Left kidney (tissue), 8 donors: ENCODE measurements at places on chromosomes 1 and 21. TPM values are rescaled to one million over a fixed set of nuclear protein-coding genes. Genes with fewer than 3 reads are reported as not detected.
A peak's percentile ranks its signal among the peaks of the same experiment; 100 is the strongest.

DNA sequence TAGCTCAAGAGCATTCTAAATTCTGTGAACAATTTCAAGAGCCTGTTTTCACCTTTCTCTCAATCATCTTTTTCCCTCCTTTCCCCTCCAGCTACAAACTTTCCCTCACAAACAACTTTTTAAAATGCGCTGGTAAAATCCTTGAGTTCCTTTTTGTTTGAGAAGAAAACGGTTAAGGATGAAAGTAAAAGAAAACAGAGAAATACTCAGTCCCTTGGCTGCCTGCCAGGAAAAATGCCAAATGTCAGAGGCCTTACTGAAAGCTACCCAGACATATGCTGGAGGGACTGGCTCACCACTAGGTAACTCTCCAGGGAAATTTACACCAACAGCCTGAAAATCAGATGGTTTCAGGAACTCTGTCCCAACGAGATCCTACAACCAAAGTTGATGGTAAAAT is 11.0 kb upstream of the SERBP1 start:
- DNase-seq, result no peak

GRCh38 chr1:244322181-244322580 is 129.5 kb downstream of the ADSS2 start:
- no peak for DNase-seq

The TMEM82 gene
- polyA plus RNA-seq, result 3.2 TPM

GRCh38 chr1:197614916-197615692 is 160.2 kb downstream of the DENND1B start:
- DNase-seq, result peak; percentile 17

The RGSL1 gene
- not detected for polyA plus RNA-seq

- no peak for DNase-seq
Observed at GRCh38 chr1:192363177-192363576, 46.4 kb downstream of the RGS21 start.

- DNase-seq, result no peak
Observed at GRCh38 chr1:107900090-107900945, 64.7 kb downstream of the VAV3 start.

GRCh38 chr21:45270306-45270821 is 17.3 kb downstream of the POFUT2 start:
- no peak for DNase-seq

DNA sequence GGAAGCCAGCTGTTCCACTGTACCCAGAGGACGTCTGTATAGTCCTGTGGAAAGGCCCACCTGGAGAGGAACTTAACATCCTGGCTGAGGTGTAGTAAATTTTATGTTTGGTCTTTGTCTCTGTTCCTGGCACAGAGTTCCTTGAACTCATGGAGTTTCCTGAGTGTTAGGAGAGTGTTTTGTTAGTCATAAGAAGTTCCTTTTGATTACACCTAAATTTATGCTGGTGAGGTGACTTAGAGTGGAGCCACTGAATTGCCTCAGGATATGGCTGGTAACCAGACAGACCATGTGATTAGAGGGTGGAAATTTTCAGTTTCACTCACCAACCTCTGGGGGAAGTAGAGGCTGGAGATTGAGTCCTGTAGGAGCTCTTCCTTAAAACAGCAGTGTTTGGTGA is 57.9 kb downstream of the RASAL2 start:
- DNase-seq, result no peak

DNA sequence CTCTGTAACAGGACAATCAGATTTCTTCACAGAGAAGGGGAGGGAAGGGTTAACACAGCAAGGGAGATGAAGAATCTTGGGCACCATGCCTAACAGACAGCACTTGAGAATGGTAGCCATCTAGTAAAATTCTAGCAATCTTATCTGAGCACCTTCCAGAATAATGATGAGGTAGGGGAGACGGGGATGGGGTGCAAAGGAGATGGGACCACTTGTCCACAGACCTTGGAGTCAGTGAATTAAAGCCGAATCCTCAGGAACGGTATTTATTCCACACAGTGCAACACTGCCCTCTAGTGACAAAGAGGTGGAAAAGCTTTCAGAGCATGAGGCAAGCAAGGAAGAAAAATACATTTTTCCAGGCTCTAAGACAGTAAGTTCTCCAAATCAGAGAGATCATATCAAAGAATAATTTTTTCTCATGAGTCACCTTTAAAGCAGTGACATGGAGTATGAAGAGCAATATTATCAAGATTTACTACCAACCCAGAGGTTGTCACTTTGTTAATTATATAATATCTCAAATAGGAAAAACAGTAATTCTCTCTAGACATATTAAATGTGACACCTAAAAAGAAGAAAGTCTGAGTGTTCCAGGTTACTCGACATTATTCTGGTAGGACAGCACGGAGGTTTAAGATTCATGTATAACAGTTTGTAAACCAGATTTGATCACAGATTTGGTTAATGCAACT is 43.3 kb upstream of the LPAR3 start:
- peak; percentile 79 for DNase-seq

- DNase-seq, result no peak
Observed at GRCh38 chr21:24852610-24853195, 754.6 kb downstream of the MRPL39 start.

The FMOD gene
- polyA plus RNA-seq, result 46.4 TPM

DNA sequence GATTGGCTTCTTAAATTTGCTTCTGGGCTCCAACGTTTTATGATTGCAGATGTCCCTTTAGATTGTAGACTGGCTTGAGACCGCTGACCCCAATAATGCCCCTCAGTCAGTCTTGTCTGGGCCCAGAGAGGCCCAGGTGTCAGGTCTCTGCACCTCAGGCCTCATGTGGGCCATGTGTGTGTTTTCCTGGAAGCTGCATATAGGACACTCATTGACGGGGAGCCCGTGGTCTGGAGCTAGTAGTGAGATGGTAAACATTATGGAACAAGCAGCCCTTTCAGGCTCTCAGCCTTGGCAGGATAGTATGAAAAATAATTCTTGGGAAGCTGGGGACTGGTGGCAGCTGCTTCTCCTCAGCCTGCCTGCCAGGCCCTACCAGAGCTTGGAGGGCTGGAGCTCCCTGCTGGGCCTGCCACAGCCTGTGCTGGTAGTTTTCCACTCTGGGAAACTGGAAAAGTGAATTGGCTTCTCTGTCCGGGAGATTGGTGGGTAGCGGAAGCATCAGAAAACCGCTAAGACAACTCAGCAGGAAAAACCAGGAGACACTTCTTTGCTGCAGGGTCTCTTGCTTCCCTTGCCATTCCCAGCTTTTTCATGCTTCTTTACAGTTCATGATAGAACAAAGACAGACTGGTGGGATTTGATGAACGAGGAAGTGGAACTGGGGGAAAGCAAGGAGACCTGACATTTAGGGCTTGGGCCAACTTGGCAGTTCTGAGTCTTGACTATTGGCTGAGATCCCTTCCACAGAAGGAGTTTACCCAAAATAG is 57.8 kb upstream of the HSD17B7 start:
- DNase-seq, result no peak

DNA sequence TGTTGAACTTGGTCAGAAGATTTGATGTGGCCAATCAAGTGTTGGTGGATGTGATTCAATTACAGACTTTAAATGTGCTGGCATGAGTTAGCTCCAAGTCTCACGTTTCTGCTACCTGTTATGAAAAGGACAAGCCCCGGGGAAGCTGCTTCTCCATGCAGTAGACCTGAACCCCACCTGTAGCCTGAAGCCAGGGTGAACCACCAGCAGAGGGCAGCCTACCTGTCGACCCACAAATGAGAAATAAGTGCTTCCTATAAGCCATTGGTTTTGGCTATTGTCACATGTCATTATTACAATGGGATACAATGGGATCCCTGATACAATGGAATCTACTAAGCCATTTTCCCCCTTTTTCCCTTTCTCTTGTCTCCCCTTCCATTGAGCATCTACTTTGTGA is 230.2 kb downstream of the PRDM2 start:
- DNase-seq, result no peak

DNA sequence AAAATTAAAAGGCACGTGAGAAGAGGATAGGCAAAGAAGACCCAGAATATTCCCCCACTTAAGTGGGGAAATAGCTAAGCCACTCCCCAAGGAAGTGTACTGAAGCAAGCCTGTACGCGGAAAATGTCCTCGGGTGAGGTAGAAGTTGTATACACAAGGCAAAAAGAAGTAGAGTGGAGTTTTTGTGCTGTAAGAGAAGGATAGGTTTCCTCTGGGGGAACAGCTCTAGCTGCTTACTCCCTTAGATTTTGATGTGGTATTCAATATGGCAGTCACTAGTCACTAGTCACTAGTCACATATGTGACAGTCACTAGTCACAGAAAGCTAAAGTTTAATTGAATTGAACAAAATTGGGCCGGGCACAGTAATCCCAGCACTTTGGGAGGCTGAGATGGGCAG is 7.6 kb downstream of the TXNIP start:
- no peak for DNase-seq

The CELA2B gene
- polyA plus RNA-seq, result 0.43 TPM

DNA sequence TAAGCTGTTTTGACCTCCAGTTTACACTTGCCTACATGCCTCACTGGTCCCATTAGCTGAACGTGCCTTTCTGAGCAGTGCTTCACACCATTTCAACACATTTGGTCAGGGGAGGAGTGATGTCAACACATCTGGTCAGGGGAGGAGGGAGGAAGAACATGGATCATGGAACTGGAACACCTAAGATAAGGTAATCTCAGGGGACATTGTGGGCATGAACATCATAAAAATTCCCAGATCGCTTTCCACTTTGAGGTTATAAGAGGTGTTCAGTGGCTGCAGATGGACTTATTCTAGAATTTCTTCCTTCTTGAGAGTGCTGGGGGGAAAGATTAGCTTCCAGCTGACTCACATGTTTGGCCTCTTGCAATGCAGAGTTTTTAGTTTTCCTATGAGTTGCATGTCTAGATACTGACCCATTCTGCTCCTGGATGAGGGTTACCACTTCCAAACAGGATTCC is 2.0 kb downstream of the QSOX1 start:
- no peak for DNase-seq

The CAPN8 gene
- polyA plus RNA-seq, result 2.3 TPM

The ENAH gene
- polyA plus RNA-seq, result 121 TPM

GRCh38 chr1:66402194-66402593 is 131.8 kb upstream of the SGIP1 start:
- peak; percentile 15 for DNase-seq

GRCh38 chr21:29295066-29295650 is 3.6 kb upstream of the BACH1 start:
- DNase-seq, result no peak

The OR2T29 gene
- polyA plus RNA-seq, result not detected

DNA sequence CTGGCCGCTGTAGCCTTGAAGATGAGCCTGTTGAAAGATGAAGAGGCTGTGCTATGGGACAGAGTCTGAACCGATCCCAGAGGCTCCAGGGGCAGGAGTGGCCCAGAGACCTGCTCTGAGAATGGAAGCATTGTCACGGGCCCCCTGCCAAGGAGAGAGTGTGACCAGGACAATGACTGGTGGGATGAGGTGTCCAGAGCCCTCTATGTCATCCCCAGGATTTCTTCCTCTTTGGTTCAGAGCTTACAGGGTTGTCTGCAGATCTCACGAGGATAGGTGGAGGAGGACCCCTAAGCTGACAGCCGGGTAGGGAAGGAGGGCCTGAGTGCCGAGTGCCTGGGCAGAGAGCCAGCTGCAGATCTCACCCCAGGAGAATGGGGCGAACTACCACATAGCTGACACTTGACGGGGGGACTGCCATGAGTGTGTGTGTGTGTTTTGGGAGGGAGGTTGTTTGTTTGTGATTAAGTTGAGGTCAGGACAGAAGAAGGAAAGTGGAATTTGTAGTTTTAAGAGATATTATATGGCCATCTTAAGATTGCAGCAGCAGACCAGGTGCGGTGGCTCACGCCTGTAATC is 25.4 kb downstream of the PIK3CD start:
- no peak for DNase-seq

DNA sequence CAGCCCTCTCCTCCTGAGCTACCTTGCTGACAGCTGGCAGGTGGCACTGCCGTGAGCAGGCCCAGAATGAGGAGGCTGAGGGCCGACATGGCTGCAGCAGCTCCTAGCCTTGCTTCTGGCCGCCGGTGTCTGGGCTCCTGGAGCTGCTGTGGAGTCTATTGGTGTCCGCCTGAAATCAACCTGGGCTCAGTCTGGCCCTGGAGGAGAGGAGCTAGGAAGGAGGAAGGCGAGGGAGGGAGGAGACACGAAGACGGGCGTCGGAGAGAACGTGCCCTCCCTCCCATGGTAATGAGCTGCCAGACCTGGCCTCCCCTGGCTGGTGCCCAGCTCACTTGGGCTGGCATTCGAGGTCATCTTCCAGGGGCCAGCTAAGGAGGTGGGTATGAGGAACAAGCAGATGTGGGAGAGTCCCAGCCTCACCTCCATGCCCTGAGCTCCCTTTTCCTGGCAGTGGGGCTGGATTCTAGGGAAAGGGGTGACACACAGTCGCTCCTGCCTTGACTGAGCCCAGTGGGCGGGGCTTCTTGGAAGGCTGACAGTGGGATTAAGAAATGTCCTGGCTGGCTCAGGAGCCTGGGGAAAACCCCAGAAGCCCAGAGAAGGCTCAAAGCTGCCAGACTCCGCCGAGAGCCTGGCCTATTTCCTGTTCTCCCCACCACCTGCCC is at the start of gene PDZK1IP1:
Gene PDZK1IP1, minus strand, starts transcription at position 193 of the 665 bp plus-strand sequence. Its CDS starts 104 bp downstream, at position 89.
- DNase-seq, result no peak

GRCh38 chr1:172815740-172816139 is 156.8 kb downstream of the FASLG start:
- DNase-seq, result no peak

DNA sequence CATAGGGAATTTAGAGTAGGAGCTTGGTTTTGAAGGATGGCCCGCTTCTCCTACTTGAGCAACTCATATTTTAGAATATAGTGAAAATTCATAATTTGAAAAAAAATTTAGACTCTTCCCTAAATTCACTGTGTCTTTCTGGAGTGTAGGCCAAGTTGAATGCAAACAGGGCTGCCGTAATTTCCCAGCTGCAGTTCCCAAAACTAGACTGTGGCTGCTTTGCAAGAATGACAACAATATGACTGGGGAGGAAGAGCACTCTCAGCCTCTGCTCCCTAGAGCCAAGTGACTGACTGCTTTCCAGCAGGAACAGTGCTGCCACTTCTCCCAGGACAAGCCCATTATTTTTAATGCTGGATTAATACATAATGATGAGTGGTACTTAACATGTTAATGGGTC is 209.0 kb downstream of the RHOU start:
- no peak for DNase-seq

GRCh38 chr1:235917267-235917811 is 50.6 kb upstream of the LYST start:
- DNase-seq, result peak; percentile 71

DNA sequence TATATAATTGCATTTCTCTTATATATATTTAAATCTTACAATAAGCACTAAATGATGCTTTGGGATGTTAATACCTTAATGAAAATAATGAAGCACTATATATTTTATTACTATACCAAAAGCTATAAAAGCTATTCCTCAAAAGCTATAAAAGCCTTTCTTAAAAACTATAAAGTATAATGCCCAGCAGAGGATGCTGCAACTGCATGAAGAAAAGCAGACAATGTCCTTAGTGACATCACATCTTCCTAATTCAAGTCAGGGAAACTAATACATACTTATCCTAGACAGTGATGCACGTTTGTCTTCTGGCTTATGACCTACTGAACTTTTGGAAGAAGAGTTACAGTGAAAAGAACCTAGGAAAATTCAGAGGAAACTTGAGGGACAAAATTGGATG is 13.6 kb upstream of the C1orf185 start:
- no peak for DNase-seq

- no peak for DNase-seq
Observed at GRCh38 chr1:197904126-197904787, 1.8 kb downstream of the C1orf53 start.

- DNase-seq, result no peak
Observed at GRCh38 chr1:54274448-54274847, 74.5 kb downstream of the MRPL37 start.
